ENCODE measurements at places on chromosomes 3 and 15. TPM values are rescaled to one million over a fixed set of nuclear protein-coding genes. Genes with fewer than 3 reads are reported as not detected.

Gene MESP1
- total RNA-seq, result 0.42 TPM

Gene STRA6
- 2.2 TPM for total RNA-seq

Gene GRM7
- not detected for total RNA-seq

Gene CFAP100
- total RNA-seq, result not detected

Gene DLL4
- total RNA-seq, result 0.68 TPM

Gene LDHAL6B
- not detected for total RNA-seq

Gene COL6A5
- total RNA-seq, result 0.11 TPM

Gene SERPINI2
- total RNA-seq, result not detected

Gene PRR23E
- not detected for total RNA-seq

Gene CTXND1
- total RNA-seq, result not detected

Gene AADAC
- total RNA-seq, result 1.7 TPM

Gene ROPN1
- 0.38 TPM for total RNA-seq

Gene TGM5
- total RNA-seq, result 11.5 TPM

Gene SAMMSON
- not detected for total RNA-seq

Gene PFKFB4
- 10.2 TPM for total RNA-seq

Gene CKMT1B
- 105 TPM for total RNA-seq

Gene TGM4
- total RNA-seq, result not detected

Gene PLA2G4D
- 0.23 TPM for total RNA-seq

Gene CCR5
- 0.62 TPM for total RNA-seq

Gene SERF2
- 903 TPM for total RNA-seq

Gene THRB
- 11.3 TPM for total RNA-seq

Gene COMMD4
- 35.5 TPM for total RNA-seq

Gene FBLN2
- total RNA-seq, result 6.3 TPM

Gene CNBP
- total RNA-seq, result 209 TPM

Gene ARL14
- not detected for total RNA-seq

Gene TMCO5A
- total RNA-seq, result not detected

Gene DYNLT2B
- 6.6 TPM for total RNA-seq

Gene GXYLT2
- total RNA-seq, result 18.1 TPM

Gene PLA2G4F
- 16.2 TPM for total RNA-seq

Gene CCDC39
- not detected for total RNA-seq

Gene CADM2
- 0.13 TPM for total RNA-seq

Gene NECTIN3
- total RNA-seq, result 9.9 TPM

Gene KBTBD13
- total RNA-seq, result not detected

Gene GNL3
- total RNA-seq, result 184 TPM

Gene DNASE1L3
- total RNA-seq, result 8.3 TPM

Gene SNAPC5
- total RNA-seq, result 7.8 TPM

Gene FBXO40
- not detected for total RNA-seq

Gene FAM174B
- 2.4 TPM for total RNA-seq

Gene KNG1
- not detected for total RNA-seq

Gene MME
- total RNA-seq, result 3.2 TPM

Gene ADAMTS17
- total RNA-seq, result 4.5 TPM

Gene C2CD4B
- total RNA-seq, result 0.42 TPM

Gene GOLGA6L2
- not detected for total RNA-seq

Gene ACKR4
- total RNA-seq, result 0.31 TPM

Gene CCR9
- total RNA-seq, result not detected

Gene SNRPA1
- total RNA-seq, result 47.3 TPM

Gene CLDN18
- total RNA-seq, result not detected

Gene SLC12A1
- total RNA-seq, result not detected

Data from esophagus squamous epithelium (tissue), 5 donors.